ENCODE measurements at places on chromosomes 1 and 21.

- H3K27me3 ChIP-seq: no peaks in the 10 kb centered on the region
- no peak overlapping the region for H3K4me3 ChIP-seq
- DNase-seq: no peak
- H3K27ac ChIP-seq: no peak overlapping the region
- no peaks in the 10 kb centered on the region for H3K4me1 ChIP-seq
These were observed 106.0 kb downstream of the ADAMTS1 start for GRCh38 chr21:26739189-26739588.

DNA sequence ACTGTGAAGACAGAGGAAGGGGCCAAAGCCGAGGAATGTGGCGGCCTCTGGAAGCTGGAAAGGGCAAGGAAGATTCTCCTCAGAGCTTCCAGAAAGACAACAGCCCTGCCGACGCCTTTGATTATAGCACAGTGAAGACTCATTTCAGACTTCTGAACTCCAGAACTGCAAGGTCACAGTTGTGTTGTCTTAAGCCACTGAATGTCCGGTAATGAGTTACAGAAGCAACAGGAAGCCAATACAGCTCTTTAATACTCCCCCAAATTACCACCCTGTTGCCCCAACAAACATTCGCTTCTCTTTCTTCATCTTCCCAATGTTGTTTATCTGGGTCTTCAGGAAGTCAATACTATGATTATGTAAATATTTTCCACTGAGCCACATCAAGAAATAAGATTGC, 44.0 kb downstream of the ETS2 start:
- no peak overlapping the region for H3K27ac ChIP-seq
- H3K36me3 ChIP-seq: no peaks in the 10 kb centered on the region
- DNase-seq: no peak

GRCh38 chr21:24183077-24183476, 1424.2 kb downstream of the MRPL39 start:
- H3K27ac ChIP-seq: no peak overlapping the region
- H3K4me1 ChIP-seq: no peaks in the 10 kb centered on the region
- H3K36me3 ChIP-seq: no peaks in the 10 kb centered on the region
- no peaks in the 10 kb centered on the region for H3K27me3 ChIP-seq
- no peak for DNase-seq
- H3K4me3 ChIP-seq: no peak overlapping the region

DNA sequence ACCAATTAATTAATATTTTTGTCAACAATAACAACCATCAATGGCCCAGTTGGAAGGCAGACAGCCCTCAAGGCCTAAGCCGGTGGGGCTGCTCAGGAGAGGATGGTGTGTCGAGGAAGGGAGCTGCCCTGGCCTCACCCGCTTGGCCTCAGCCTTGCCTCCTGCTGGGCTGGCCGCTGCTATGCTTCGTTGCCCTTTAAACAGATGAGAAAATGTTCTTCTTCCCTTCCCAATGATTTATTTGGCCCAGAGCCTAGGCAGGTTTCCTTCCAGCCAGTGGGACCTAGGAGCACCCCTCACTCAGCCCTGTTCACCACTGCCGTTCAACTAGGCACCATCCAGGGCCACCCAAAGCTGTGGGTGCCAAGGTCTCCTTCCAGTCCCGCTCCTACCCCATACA, 3.1 kb upstream of the ADGRB2 start:
- no peak overlapping the region for H3K27ac ChIP-seq
- DNase-seq: no peak
- no peak overlapping the region for H3K4me3 ChIP-seq

DNA sequence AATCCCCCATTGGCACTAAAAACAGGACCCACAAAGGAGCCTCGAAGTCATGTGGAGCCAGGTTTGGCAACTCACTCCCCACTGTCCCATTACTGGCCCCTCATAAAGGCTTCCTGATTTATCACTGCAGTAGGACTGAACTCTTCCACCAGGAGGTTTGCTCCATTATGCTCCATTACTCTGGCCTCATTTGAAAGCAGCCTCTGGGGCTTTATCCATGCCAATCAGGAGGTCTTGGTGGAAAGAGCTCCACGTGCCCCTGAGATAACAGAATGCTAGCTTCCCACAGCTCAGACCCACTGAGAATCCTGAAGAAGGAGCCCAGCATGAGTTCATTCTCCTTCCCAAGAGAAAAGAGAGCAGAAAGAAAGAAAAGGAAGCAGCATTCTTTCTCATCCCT, 76.4 kb downstream of the HIVEP3 start:
- no peak overlapping the region for H3K27ac ChIP-seq
- no peaks in the 10 kb centered on the region for H3K4me1 ChIP-seq
- no peaks in the 10 kb centered on the region for H3K27me3 ChIP-seq
- no peak for DNase-seq

DNA sequence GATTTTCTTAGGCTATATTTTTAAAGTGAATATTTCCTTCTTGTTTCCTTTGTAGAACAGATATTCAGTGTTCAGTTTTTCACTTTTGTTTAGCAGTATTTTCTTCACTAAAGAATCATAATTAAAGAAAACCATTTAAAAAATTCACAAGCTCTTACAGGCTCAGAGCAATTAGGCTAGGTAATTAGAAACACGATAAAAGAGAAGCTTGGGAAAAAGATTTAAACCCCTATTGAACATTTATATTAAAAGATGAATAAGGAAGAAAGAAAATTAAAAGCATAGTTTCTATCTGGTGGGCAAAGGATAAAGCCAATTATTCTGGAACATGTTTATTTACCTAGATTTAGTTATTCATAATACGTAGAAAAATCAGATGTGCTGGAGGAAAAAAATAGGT, 942.6 kb downstream of the PLA2G4A start:
- H3K27ac ChIP-seq: no peak overlapping the region
- DNase-seq: no peak
- no peaks in the 10 kb centered on the region for H3K27me3 ChIP-seq
- H3K36me3 ChIP-seq: no peaks in the 10 kb centered on the region
- H3K4me1 ChIP-seq: no peaks in the 10 kb centered on the region
- H3K4me3 ChIP-seq: no peak overlapping the region

DNA sequence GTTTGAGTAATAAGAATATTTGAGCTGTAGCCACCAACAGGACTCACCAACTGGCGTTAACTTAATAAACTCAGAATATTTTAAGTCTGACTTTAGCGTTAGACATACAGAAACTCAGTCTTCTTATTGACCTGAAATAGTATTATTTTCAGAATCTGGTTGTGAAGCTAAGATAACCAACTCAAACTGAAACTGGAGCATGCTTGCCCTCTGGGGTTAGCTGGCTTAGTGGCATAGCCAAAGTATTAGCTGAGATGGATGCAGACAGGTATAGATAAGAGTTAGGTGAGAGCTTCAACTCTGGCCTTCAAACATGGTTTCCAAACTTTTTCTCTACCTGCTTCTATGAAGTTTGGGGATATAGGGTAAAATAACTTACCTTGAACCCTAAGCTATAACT, 40.5 kb downstream of the AMY1C start:
- H3K4me1 ChIP-seq: no peaks in the 10 kb centered on the region
- H3K27ac ChIP-seq: no peak overlapping the region
- H3K36me3 ChIP-seq: no peaks in the 10 kb centered on the region

- H3K36me3 ChIP-seq: no peaks in the 10 kb centered on the region
- no peak for DNase-seq
- H3K27ac ChIP-seq: no peak overlapping the region
- H3K4me1 ChIP-seq: peaks cover 11% of the 10 kb centered on the region
- H3K4me3 ChIP-seq: no peak overlapping the region
These were observed 12.1 kb downstream of the FOXO6 start for GRCh38 chr1:41373373-41373772.

GRCh38 chr1:65418522-65419185, 1.8 kb upstream of the LEPR start:
- no peaks in the 10 kb centered on the region for H3K4me1 ChIP-seq
- peak overlapping the region; percentile 99 for H3K27ac ChIP-seq
- DNase-seq: no peak
- H3K27me3 ChIP-seq: no peaks in the 10 kb centered on the region
- no peaks in the 10 kb centered on the region for H3K36me3 ChIP-seq

- H3K4me3 ChIP-seq: no peak overlapping the region
- H3K27ac ChIP-seq: no peak overlapping the region
- H3K4me1 ChIP-seq: no peaks in the 10 kb centered on the region
- no peaks in the 10 kb centered on the region for H3K27me3 ChIP-seq
- H3K36me3 ChIP-seq: no peaks in the 10 kb centered on the region
These were observed 9.8 kb downstream of the FRRS1 start for GRCh38 chr1:99756598-99756997.

DNA sequence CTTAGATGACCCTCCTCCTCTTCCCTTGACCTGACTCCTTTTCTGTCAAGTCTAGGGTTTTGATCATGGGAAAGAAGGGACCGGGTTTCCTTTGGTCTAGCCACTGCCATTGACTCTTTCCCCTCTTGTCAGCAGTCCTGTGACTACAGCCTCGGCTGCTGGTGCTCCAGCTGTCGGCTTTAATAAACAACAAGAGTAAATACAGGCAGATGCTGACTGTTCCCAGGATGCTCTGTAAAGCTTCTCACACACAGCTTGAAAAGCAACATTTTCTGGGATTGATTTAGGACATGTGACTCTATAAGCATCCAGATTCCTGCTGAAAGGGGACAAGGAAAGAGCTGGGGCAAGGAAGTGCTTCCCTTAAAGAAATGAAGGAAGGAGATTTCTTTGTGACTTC, 53.5 kb upstream of the CTTNBP2NL start:
- no peak overlapping the region for H3K27ac ChIP-seq
- no peaks in the 10 kb centered on the region for H3K36me3 ChIP-seq
- DNase-seq: no peak
- H3K4me1 ChIP-seq: no peaks in the 10 kb centered on the region
- H3K4me3 ChIP-seq: no peak overlapping the region

DNA sequence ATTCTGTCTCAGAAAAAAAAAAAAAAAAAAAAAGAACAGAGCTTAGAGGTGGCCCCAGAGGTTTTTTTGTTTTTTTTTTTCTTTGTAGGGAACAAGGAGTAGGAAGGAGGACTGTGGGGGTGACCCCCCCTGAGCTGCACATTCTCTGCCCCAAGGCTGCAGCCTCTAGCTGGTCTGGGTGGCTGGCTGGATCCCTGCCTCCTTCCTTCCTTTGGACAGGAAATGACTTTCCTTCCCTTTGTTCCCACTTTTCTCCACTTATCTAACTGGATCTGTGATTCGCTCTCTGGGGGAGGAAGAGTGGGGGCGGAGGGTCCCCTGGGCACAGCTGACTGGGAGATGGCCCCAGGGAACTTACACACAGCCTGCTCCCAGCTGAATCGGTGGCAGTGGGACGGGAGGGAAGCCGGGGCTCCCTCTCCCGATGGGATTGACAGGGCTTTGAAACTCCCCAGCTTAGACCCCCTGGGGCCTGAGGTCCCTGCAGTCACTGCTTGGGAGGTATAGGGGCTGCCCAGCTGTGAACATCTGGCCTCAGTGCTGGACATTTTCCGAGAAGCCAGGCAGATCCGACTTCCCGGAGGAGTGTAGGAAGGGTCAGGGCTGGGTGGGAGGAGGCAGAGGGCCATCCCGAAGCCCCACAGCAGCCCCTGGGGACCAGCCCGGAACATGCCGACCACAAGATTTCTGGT, 2.1 kb downstream of the FBLIM1 start:
- no peak for DNase-seq
- peaks cover 22% of the 10 kb centered on the region for H3K4me1 ChIP-seq
- peak overlapping the region; percentile 96 for H3K4me3 ChIP-seq

- no peaks in the 10 kb centered on the region for H3K27me3 ChIP-seq
- H3K4me3 ChIP-seq: no peak overlapping the region
- no peaks in the 10 kb centered on the region for H3K36me3 ChIP-seq
- H3K27ac ChIP-seq: no peak overlapping the region
- H3K4me1 ChIP-seq: no peaks in the 10 kb centered on the region
- no peak for DNase-seq
These were observed 18.2 kb upstream of the LHX4 start for GRCh38 chr1:180211860-180212229.

GRCh38 chr1:51203121-51203873, 32.8 kb upstream of the RNF11 start:
- DNase-seq: no peak
- no peak overlapping the region for H3K4me3 ChIP-seq
- no peak overlapping the region for H3K27ac ChIP-seq
- H3K36me3 ChIP-seq: no peaks in the 10 kb centered on the region
- no peaks in the 10 kb centered on the region for H3K4me1 ChIP-seq

- H3K27ac ChIP-seq: no peak overlapping the region
- no peaks in the 10 kb centered on the region for H3K36me3 ChIP-seq
- H3K27me3 ChIP-seq: no peaks in the 10 kb centered on the region
- H3K4me1 ChIP-seq: no peaks in the 10 kb centered on the region
- H3K4me3 ChIP-seq: no peak overlapping the region
These were observed 107.4 kb downstream of the LMX1A start for GRCh38 chr1:165248969-165249571.

DNA sequence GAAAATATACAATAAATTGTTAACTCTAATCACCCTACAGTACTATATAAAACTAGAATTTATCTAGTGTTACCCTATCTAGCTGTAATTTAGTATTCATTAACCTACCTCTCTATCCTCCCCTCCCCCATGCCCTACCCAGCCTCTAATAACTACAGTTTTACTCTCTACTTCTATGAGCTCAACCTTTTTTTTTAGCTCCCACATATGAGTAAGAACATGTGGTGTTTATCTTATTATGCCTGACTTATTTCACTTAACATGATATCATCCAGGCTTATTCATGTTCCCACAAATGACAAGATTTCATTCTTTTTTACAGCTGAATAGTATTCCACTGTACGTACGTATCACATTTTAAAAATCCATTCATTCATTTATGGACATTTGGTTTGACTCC, 46.0 kb upstream of the WARS2 start:
- H3K4me3 ChIP-seq: no peak overlapping the region
- no peaks in the 10 kb centered on the region for H3K27me3 ChIP-seq
- H3K4me1 ChIP-seq: no peaks in the 10 kb centered on the region
- H3K27ac ChIP-seq: no peak overlapping the region

All from breast epithelium (tissue), 4 donors.